ENCODE measurements at places on chromosomes 4 and X. TPM values are rescaled to one million over a fixed set of nuclear protein-coding genes. Genes with fewer than 3 reads are reported as not detected.

STAP1 gene
- not detected for total RNA-seq

- DNase-seq, result peak; percentile 34
These were observed 10.6 kb downstream of the CENPVL3 start for GRCh38 chrX:51608126-51608525.

POLR2B gene
- total RNA-seq, result 94.2 TPM

DNA sequence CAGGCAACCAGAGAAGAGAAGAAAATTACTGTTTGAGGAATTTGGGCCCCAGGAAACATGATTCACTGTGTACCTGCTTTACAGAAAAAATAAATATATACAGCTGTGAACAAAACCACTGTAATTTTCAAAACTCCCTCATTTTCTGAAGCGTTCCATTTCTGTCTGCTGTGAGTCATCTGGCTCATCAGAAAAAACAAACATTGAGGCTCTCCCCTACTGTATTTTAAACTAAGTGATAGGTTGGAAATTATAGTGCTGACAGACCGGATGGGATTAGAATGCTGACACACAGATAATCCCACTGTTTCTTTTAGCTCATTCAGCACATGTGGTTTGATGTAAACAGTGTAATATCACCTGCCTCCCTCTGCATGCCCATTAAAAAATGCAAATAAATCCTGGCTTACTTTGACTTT lies 847.0 kb downstream of the TRIML1 start:
- no peak for DNase-seq

DNA sequence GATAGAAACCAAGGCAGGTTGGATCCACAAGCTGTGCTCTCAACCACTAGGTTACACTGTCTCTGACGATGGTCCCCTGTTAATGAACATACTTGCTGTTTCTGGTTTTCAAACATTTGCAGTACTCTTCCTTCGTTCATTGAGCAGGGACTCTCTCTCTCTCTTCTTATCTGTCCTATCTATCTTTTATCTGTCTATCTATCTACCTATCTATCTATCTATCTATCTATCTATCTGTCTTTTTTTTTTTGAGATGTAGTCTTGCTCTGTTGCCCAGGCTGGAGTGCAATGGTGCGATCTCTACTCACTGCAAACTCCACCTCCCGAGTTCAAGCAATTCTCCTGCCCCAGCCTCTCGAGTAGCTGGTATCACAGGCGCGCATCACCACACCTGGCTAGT lies 9.4 kb upstream of the CT47C1 start:
- no peak for DNase-seq

DNA sequence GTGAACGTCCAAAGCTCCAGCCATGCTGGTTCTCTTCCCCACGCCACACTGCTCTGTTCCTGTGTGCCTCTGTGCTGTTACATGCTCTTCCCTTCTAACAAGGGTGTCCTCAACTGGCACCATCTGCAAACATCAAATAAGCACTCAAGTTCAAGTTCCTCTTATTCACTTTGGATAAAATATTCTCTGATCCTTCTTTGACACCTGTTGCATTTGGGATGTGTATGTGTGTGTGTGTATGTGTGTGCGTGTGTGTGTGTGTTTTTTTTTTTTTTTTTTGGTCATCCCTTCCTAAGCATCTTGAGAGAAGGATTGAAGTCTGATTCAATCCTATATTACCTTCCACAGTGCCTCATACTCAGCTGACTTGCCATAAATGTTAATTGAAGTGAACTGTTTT lies 204.0 kb upstream of the ANXA3 start:
- DNase-seq, result no peak

- DNase-seq, result no peak
These were observed 1.3 kb upstream of the HAND2 start for GRCh38 chr4:173531086-173531965.

MMRN1 gene
- 0.45 TPM for total RNA-seq

GRCh38 chr4:171203425-171203824 lies 609.8 kb upstream of the GALNTL6 start:
- no peak for DNase-seq

DNA sequence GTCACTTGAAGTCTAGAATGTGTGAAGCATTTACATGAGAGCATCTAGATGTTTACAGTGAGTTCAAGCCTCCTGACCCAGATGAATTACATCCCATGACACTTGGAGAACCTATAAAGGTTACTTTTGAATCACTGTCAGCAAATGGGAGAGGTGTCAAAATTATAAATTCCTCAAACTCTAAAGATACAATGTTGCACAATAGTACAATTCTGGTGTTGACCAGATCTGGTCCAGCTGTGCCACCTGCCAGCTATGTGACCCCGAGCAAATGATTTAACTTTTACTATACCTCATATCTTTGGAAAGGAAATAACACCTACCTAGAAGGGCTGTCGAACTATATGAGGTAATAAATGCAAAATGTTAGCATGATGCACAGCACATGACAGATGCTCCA lies 69.8 kb downstream of the JADE1 start:
- no peak for DNase-seq

GRCh38 chr4:176156656-176157055 lies 38.7 kb downstream of the SPATA4 start:
- DNase-seq, result peak; percentile 76

ARMCX2 gene
- 68.5 TPM for total RNA-seq

GRCh38 chr4:183602557-183603027 lies 56.4 kb downstream of the RWDD4 start:
- DNase-seq, result peak; percentile 50

DNA sequence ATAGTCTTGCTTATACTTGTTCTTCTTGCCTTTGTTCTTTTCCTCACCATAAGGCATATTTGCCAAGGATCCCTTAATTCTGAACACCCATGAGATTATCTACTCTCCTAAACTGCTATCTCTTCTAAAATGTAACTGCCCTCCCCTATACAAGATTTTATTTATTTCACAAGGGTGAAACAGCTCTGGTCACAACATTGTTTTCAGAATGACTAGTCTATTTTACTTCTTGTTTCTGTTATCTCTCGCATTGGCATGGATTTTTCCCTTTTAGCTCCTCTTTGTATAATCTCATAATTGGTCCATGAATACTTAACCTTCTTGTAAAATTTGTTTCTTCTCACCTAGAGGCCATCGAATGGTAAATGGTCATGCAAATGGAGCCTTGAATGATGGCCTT lies 17.2 kb upstream of the COL25A1 start:
- DNase-seq, result no peak

DNA sequence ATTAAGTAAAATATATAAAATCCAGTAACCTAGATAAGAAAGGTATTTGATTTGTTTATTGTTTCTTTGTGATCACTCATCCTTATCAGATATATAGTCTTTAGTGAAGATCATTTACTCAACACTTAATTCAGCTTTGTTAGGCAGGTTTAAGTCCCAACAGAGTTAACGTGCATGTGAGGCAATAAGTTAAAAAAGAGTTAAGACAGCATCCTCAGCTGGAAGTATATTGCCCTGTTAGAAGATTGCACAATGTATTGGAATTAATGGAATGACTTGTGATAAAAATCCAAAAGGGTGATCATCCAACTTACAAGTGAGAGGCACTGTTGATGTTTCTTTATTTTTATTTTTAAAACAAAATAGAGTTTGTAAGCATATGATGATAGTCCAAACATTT lies 1162.1 kb downstream of the RAPGEF2 start:
- no peak for DNase-seq

SRPX gene
- 142 TPM for total RNA-seq

GRCh38 chrX:108312011-108312410 lies 126.2 kb downstream of the COL4A6 start:
- DNase-seq, result peak; percentile 47

- no peak for DNase-seq
These were observed 44.2 kb downstream of the MAML3 start for GRCh38 chr4:140109737-140110136.

DNA sequence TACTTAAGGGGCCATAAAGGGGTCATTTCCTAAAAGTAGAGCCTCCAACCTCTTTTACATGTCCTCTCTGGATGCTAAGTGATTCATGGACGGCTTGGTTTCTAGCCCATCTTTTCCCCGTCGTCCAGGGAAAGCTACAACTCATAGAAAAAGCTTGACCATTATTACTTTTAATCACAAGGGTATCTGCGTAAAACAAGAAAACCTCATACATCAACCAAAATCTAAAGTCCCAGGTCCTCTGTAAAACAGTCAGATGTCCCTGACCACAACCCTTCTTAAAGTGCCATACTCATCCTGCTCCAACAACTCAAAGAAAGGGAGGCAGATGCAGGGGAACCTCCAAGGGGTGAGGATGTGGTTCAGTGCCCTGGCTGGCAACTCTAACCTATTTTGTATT lies 29.6 kb downstream of the ADGRA3 start:
- no peak for DNase-seq

- DNase-seq, result peak; percentile 93
These were observed 84.1 kb downstream of the NHS start for GRCh38 chrX:17459008-17459611.

FRMPD4 gene
- 0.41 TPM for total RNA-seq

GRCh38 chr4:180363815-180364214 lies 1879.4 kb upstream of the TENM3 start:
- no peak for DNase-seq

- DNase-seq, result peak; percentile 19
These were observed 439.1 kb downstream of the TLL1 start for GRCh38 chr4:166312166-166312565.

VEGFC gene
- total RNA-seq, result 24.7 TPM

PNMA3 gene
- total RNA-seq, result under 0.01 TPM

FRG2 gene
- total RNA-seq, result not detected
